ENCODE measurements at places on chromosomes 6 and 20.

GRCh38 chr6:29753309-29753644, 30.0 kb downstream of the HLA-F start:
- no peak for DNase-seq

DNA sequence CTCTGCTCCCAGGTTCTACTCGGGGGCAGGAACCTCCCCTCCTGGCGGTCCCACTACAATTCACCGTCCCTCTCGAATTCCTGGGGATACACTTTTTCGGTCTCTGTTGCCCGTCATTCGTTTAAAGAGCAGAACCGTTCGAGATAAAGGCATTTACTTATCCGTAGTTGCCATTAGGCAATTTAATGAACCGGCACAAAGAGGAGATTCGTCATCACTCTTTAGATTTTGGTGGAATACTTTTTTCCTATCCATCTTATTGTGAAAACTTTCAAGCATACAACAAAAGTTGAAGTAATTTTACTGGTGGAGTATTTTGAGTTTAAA, 1.2 kb upstream of the CD24 start:
- DNase-seq = no peak

DNA sequence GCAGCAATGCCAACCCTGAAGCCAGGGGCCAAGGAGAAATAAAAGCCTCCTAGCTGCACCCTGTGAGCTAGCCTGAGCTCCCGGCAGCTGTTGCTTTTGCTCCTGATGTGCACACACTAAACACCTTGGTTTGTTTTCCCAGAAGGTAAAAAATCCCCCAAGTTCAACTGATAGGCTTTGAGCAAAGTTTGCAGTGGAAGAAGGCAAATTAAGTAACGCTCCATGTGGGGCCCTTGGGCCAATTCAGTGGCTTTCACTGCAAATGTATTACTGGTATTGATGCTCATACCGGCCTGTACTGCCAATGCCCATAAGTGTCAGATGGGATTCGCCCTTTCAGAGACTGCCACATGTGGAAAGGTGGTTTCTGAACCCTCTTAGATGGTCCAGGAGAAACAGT, 9.4 kb upstream of the IDH3B start:
- no peak for DNase-seq

- no peak for DNase-seq
Observed at GRCh38 chr6:15310680-15311079, 64.8 kb downstream of the JARID2 start.

DNA sequence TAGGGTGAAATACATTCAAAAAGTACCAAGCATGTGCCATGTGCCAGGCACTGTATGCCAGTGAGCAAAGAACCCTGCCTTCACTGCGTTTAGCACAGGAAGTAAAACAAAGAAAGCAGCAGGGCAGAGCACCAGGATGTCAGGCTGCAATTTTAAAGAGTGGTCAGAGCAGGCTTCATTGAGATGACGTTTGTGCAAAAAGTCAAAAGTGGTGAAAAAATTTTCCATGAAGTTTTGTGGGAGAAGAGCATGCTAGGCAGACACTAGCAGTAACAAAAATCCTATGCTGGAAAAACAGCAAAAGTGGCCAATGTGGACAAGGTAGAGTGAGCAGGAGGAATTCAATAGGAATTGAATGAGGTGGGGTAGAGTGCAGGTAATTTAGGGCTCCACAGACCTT, 31.3 kb downstream of the AKIRIN2 start:
- no peak for DNase-seq

DNA sequence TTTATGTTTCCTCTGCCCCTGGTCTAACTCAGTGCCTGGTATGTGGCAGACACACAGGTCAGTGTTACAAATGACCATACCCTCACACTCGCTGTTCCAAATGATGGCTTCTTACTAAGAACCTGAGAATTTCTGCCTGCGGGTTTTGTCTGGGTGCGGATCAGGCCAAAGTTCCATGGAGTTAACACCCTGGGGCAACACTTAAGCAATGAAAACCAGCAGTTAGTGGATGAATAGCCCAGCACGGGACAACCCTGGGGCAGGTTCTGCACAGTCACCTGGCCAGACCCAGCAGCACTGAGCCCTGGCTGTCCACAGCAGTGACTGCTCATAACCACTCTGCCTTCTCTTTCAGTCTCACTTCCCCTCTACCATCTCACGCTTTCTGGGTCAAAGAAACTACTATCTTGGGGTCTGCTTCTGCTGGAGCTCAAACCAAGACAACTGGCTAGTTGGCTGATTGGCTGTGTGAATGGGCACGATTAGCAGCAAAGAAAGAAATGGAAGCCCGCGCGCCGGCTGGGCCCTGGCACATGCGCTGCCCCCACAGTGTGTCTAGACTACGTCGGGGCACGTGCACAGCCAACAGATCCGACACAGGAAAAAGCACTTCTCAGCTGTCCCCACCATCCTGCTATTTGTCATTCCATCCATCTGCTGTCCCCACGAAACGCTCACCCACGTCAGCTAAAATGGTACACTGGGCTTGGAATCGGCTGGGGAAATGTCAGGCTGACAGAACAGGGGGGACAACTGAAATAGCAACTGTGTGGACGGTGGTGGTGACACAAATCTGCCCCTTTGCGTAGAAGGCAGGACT, 36.6 kb downstream of the MGME1 start:
- no peak for DNase-seq

DNA sequence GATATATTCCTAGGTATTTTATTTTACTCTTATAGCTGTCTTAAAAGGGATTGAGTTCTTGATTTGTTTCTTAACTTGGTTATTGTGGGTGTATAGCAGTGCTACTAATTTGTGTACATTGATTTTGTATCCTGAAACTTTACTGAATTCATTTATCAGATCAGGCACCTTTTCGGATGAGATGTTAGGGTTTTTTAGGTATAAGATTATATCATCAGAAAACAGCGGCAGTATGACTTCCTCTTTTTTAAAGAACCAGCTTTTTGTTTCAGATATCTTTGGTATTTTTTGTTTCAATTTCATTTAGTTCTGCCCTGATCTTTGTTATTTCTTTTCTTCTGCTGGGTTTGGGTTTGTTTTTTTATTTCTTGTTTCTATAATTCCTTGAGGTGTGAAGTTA, 382.4 kb upstream of the ADGRB3 start:
- no peak for DNase-seq

GRCh38 chr6:136666041-136666440, 115.8 kb upstream of the MAP7 start:
- no peak for DNase-seq

DNA sequence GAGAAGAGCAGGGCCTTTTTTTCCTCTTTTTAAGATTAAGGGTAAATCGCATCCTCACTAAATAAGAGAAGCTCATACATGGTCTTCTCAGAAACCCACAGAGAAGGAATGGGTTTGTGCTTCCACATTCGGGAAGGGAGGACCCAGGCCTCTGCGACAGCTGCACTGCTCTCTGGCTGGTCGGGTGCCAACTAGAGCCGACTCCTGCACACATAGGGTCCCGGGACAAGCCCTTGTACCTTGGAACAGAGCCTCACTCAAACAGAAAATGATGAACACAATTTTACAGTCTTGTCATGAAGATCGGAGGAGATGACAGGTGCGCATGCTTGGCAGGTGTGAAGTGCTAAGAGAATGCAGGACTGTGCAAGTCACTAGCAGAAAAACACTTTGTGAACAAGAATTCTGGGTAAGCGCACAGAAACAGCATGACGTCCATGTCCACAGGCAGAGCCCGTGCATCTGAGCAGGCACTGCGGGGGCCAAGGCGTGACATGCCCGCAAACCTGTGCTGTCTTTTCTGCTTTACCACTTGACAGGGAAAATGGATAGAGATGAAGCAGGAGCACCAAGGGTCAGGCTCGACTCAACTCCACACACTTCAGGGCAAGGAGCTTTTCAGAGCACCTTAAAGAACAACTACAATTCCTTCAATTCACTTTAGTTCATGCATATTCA, 101.0 kb upstream of the MPC1 start:
- no peak for DNase-seq

DNA sequence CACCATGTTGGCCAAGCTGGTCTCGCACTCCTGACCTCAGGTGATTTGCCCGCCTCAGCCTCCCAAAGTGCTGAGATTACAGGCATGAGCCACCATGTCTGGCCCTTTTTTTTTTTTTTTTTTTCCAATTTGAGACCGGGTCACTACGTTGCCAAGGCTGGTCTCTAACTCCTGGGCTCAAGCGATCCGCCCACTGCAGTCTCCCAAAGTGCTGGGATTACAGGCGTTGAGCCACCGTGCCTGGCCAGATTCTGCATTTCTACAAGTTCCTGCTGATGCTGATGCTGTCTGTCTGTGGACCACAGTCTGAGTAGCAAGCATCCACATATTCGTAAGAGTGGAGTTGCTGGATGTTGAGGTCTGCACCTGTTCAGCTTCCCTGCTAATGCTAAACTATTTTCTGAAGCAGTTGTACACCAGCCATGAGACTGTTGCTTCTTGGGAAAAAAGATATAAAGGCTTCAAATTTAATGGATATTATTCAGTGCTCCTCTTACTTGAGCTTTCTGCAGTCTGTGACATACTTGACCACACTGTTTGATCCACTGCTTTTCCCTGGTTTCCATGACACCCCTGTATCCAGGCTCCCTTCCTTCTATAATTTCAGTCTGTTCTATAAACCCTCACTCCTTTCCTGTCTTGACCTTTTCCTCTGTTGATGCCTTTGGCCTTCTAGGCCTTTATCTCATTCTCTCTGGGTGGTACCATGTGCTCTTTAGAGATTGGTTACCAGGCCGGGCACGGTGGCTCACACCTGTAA, 10.1 kb upstream of the ZBTB12 start:
- no peak for DNase-seq

DNA sequence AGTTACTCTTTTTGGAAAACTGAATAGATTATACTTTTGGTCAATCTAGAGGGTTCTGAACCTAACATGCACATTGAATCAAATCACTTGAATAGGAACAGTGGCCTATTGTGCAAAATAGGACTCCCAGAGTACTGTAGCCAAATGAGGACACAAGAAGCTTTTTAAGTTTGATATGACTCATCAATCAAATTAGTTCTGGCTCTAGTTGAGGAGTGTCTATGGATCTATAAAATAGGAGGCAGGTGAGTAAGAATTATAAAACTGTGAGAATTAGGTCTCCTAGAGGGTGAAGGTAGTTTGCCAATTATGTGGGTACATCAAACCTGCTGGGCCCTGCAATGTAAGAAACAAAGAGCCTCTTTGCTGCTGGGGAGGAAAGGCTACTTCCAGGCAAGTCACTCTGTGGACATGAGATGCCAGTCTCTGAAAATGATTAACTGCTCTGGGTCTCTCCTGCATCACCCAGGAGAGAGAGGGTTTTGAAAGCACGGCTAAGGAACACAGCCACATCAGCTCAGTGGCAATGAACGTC, 112.3 kb downstream of the RCAN2 start:
- no peak for DNase-seq

- DNase-seq = no peak
Observed at GRCh38 chr6:106752641-106753040, 123.3 kb downstream of the QRSL1 start.

DNA sequence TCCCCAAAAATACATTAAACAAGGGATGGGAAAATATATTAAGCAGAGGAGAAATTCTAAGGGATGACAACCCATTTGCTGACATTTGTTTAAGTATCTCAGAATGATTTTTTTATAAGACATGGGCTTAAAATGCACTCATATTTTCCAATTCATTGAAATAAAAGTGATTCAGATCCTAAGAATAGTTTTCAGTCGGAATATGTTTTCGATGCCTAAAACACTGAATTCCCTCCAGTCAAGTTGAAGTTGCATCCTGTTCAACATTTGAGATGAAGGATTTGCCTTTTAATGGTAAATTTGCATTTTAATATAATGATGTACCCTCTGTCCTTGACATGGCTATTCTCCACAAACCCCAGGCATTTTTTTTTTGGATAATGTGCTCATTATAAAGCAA, 79.3 kb downstream of the PTCHD4 start:
- no peak for DNase-seq

GRCh38 chr6:93120154-93120742, 299.1 kb downstream of the EPHA7 start:
- DNase-seq = no peak

DNA sequence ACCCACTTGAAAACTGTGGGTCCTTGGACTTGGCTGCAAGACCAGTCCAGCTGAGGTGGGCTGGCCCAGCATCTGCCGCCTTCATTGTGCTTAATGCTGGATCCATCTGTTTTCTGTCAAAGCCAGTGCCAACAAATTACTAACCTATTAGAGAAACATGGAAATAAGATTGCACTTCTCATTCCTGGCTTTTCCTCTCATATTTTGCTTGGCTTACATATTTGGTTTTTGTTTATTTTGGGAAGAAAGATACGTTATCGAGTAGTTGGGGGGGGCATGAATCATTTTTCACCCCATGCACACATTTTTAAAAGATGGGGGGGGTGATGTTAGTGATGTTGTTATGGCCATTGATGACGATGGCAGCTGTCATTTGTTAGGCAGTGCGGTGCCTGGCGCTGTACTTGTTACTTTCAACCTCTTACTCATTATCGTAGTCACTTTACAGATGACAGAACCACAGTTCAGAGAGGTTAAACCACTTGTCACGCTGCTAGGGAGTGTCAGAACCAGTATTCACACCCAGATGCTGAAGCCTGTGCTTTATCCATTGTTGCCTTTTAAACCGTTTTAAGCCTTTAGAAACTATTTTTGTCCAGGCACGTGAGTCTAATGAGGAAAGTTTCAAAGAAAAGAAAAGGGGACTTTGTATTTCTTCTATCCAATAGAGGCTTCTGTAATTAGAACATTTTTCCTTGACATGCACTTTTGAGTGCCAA, 180.0 kb downstream of the TMEM242 start:
- no peak for DNase-seq

Data from AG04449 (cell line).